ENCODE measurements at places on chromosomes 3 and 15. TPM values are rescaled to one million over a fixed set of nuclear protein-coding genes. Genes with fewer than 3 reads are reported as not detected.

The FBXO40 gene
- not detected for total RNA-seq

The KBTBD13 gene
- total RNA-seq = not detected

The UBE2Q2 gene
- total RNA-seq = 46.6 TPM

The ADGRG7 gene
- not detected for total RNA-seq

The PPP1R14D gene
- total RNA-seq = not detected

The POPDC2 gene
- under 0.01 TPM for total RNA-seq

The HIGD2B gene
- not detected for total RNA-seq

The FSIP1 gene
- 1.7 TPM for total RNA-seq

The CHRNB4 gene
- not detected for total RNA-seq

The CADPS gene
- 26.5 TPM for total RNA-seq

The GHRL gene
- total RNA-seq = not detected

The PIK3CB gene
- 6.4 TPM for total RNA-seq

The NOX5 gene
- total RNA-seq = 0.09 TPM

The FSD2 gene
- not detected for total RNA-seq

Measured in smooth muscle cell of bladder (primary cell).